ENCODE measurements at places on chromosomes 13 and 19.

- DNase-seq = no peak
Observed at GRCh38 chr13:110676595-110677587, 29.0 kb downstream of the CARS2 start.

DNA sequence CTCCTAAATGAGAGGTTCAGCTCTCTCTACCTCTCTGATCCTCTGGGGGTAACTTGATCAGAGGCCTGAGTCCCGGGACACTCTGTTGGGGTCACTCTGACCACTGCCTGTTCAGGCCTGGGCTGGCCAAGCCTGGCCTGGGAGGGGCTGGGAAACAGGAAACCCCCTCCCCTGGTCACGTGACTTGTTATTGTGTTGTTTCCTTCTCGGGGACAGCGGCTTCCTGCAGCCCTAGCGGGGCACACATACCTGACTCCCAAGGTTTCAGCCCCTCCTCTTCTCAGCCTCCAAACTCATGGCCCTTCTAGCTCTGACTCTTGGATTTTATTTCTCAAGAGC lies at the start of gene USHBP1:
Gene USHBP1 (minus strand): TSS at position 105 of the 339 bp plus-strand sequence. CDS start 446 bp downstream, outside the sequence.
- DNase-seq = no peak

GRCh38 chr13:97600458-97601075 lies 166.6 kb downstream of the RAP2A start:
- peak; percentile 41 for DNase-seq

- DNase-seq = no peak
Observed at GRCh38 chr13:106220211-106220610, 315.3 kb downstream of the EFNB2 start.

- no peak for DNase-seq
Observed at GRCh38 chr13:45468635-45469034, 3.9 kb downstream of the COG3 start.

GRCh38 chr13:20295956-20296355 lies 63.8 kb upstream of the GJB6 start:
- DNase-seq = no peak

GRCh38 chr13:23560571-23561089 lies 9.6 kb upstream of the TNFRSF19 start:
- DNase-seq = no peak

GRCh38 chr19:2488942-2489731 lies 13.2 kb downstream of the GADD45B start:
- DNase-seq = no peak

DNA sequence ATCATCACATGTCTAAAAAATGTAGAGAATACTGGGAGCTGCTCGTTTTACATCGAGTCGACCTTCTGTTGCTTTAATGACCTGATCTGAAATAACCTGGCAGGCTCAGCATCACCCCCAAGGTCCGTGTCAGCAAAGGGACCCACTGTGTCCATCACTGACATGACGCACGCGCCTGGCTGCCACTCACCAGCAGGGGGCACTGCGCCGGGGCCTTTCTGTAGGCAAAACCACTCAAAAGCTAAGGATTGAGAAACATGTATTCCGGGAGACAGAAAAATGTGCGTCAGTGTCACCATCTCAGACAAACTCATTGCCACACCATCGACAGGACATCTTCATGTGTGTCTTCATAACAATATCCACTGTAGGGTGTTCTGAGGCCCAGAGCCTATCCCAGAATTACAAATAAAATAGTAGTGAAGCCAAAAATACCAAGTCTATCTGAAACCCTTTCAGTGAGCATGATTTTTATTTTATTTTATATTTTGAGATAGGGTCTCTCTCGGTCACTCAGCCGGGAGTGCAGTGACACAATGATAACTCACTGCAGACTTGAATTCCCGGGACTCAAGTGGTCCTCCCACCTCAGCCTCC lies 130.3 kb upstream of the LSM14A start:
- DNase-seq = no peak

DNA sequence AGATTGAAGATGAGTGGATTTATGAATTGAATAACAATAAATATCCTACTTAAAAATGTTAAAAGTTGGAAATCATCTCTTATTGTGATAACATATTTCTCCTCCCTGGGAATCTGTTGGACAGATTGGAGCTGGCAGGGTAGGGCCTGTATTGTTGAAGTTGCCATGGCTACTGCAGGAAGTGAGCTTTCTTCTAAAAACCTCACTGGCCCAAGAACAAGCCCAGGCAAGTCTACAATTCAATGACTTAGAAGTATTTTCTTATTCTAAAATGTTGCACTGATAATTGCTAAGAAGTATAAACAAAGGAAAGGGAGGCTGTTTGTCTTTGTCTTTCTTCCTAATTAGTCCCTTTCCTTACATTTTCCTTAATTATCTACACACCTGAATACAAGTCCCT lies 112.1 kb downstream of the DLEU7 start:
- DNase-seq = peak; percentile 72

DNA sequence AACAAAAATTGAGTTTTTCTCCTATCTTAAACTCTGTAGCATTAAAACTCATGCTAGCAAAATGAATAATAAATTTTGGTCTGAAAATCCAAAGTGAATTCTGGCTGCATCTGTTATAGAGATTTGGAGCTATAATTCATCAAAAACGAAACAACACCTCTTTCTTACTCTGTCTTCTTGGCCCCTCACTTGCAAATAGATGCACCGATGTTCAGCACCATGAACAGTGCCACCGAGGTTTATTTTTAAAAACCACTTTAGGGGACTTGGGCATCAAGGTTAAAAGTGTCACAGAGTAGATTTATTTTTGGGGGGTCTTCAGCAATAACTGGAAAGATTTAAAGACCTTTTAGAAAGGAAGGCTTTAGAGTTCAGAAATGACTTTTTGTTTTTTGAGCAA lies 26.1 kb upstream of the EID2 start:
- DNase-seq = no peak

DNA sequence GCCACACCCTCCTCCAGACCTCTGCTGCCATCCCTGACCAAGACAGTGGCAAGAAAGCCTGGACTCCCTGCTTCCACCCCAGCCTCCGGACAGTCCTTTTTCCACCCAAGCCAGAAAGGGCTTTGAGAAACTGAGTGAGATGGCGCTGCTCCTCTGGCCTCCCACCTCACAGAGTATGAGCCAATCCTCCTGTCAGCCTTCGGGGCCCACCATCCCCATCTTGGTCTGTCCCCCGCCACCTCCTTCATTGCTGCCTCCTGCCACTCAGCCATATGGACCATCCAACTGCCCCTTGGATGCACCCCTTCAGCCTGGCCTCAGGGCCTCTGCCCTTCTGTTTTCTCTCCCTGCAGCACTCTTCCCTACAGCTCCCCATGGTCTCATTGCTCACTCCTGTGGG lies 125.7 kb downstream of the CRYL1 start:
- no peak for DNase-seq
